ENCODE measurements at places on chromosomes 13 and 19. TPM values are rescaled to one million over a fixed set of nuclear protein-coding genes. Genes with fewer than 3 reads are reported as not detected.

Gene CASP14
- not detected for total RNA-seq

Gene DAND5
- 0.07 TPM for total RNA-seq

Gene PLK5
- not detected for total RNA-seq

Gene IRS2
- total RNA-seq, result 0.64 TPM

Gene PTPRH
- 5.3 TPM for total RNA-seq

Measured in mammary microvascular endothelial cell (primary cell).